ENCODE measurements at places on chromosomes 12 and 14.

GRCh38 chr14:38124506-38124905 lies 83.2 kb upstream of the SSTR1 start:
- no peak for DNase-seq
- H3K27ac ChIP-seq: no peak overlapping the region
- H3K36me3 ChIP-seq: no peaks in the 10 kb centered on the region
- no peak overlapping the region for H3K4me3 ChIP-seq

GRCh38 chr12:90910958-90911357 lies 44.0 kb downstream of the CCER1 start:
- DNase-seq: no peak
- no peaks in the 10 kb centered on the region for H3K36me3 ChIP-seq
- H3K4me1 ChIP-seq: no peaks in the 10 kb centered on the region
- H3K27me3 ChIP-seq: no peaks in the 10 kb centered on the region

- peaks cover 8% of the 10 kb centered on the region for H3K36me3 ChIP-seq
- H3K4me3 ChIP-seq: peak within 1 kb of the TSS; percentile 61
- H3K4me1 ChIP-seq: peaks cover 69% of the 10 kb centered on the region
- H3K27me3 ChIP-seq: no peaks in the 10 kb centered on the region
- DNase-seq: peak; percentile 85
Observed at GRCh38 chr12:57088354-57089270, at the start of gene NAB2. Gene NAB2, plus strand, starts transcription at chr12:57089114. Its CDS starts 158 bp downstream, at chr12:57089272.

DNA sequence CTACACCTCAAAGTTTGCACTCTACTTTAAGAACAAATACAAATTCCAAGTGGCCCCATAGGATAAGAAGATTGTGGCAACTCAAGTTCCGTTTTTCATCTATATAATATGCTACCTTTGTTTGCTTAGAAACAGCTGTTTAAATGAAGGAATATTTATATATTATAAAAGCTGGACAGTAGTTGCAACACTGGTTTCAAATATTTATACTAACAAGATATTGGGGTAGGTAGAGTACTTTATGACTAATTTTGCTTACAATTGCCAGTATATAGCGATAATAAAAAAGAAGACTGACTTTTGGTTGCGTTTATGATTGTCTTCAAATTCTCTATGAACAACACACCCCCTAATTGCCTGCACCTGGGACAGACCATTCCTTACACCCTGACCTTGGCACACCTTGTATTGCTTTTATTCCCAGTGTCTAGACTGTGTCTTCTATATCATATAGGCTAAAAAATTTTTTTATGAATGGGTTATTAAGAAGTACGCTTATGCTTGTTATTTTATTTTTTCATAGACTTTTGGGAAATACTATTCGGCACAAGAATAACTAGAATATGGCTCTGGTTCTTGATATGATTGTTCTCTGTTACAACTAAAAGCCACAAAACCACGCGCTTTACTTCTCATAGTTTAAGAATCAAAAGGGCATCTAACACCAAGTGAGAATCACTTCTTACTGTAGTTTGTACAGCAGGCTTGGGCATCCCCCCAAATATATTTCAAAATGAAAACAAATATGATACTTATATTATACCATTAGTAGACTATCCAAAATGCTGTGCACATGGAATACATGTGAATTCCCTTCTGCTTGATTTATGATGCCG lies 455.4 kb upstream of the DCN start:
- H3K36me3 ChIP-seq: no peaks in the 10 kb centered on the region
- no peak overlapping the region for H3K4me3 ChIP-seq
- no peaks in the 10 kb centered on the region for H3K4me1 ChIP-seq
- no peak overlapping the region for H3K27ac ChIP-seq
- H3K27me3 ChIP-seq: no peaks in the 10 kb centered on the region

- H3K27ac ChIP-seq: no peak overlapping the region
- H3K4me3 ChIP-seq: no peak overlapping the region
- no peaks in the 10 kb centered on the region for H3K27me3 ChIP-seq
- peaks cover 13% of the 10 kb centered on the region for H3K4me1 ChIP-seq
- DNase-seq: no peak
Observed at GRCh38 chr12:107025671-107026070, 38.7 kb upstream of the MTERF2 start.

DNA sequence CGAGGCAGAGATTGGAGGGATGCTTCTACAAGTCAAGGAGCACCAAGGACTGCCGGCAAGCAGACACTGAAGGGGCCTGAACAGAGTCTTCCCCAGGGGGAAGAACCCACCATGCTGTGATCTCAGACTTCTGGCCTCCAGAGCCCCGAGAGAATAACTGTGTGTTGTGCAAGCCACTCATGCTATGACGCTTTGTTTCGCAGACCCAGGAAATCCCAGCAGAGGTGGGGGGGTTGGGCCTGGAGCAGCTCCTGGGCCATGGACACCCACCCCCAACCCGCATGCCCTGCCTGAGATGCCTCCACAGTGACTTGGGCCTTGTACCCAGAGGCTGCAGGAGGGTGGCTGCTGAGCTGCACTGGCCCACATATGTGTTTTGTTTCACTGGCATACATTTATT lies 31.2 kb downstream of the ARL6IP4 start:
- 0 out of 2 replicates have a peak, but pooled peaks cover 3% of the 10 kb centered on the region for H3K36me3 ChIP-seq
- no peaks in the 10 kb centered on the region for H3K27me3 ChIP-seq
- no peak overlapping the region for H3K4me3 ChIP-seq
- DNase-seq: no peak
- H3K4me1 ChIP-seq: no peaks in the 10 kb centered on the region

DNA sequence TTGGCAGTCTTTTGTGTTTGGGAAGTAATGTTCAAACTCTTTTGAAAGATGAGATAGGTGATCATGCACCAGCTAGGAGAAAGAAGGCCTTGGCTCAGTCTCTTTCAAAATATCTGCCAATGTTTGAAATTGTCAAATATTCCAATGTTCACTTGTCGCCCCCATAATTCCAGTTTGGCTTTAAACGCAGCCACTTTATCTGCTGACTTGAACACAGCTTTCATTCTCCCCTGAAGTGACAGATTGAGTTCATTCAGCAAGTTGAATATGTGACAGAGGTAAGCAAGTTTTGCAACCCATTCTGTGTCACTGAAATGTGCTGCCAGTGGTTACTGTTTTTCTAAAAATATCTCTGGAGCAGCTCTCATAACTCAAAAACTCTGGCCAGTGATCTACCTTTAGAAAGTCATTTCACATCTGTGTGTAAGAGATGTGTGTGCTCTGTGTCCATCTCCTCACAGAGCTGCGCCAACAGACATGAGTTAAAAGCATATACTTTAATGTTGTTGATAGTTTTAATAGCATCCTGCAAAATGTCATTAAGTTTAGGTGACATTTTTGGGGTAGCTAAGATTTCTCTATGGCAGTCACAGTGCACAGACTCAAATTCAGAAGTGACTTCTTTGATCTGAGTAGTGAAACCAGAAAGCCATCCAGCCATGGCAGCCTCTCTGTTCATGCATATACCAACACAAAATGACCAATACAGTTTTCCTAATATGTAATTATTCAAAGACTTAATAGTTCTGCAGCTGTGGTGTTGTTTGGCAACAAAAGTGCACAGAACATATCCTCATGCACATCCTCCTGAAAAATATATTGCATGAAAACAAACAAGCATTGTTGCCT lies 614.3 kb upstream of the MIS18BP1 start:
- H3K4me3 ChIP-seq: no peak overlapping the region
- H3K27me3 ChIP-seq: no peaks in the 10 kb centered on the region
- H3K27ac ChIP-seq: no peak overlapping the region
- no peaks in the 10 kb centered on the region for H3K4me1 ChIP-seq

DNA sequence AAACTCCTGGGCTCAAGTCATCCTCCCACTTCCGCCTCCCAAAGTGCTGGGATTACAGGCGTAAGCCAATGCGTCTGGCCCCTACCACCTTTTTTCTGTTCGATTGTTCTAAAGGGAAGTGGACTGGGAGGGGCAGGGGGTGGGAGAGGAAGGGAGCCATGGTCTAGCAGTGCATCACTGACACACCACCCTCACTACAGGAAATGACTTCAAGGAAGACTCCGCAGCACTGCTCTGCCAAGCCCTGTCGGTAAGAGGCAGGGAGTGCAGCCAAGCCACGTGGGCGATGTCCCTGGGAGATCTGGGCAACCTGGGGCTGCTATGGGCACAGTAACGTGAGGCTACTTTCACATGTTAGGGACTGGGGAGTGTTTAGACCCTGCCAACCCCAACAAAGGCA lies 18.0 kb downstream of the LRRC74A start:
- no peaks in the 10 kb centered on the region for H3K36me3 ChIP-seq
- H3K4me1 ChIP-seq: peaks cover 18% of the 10 kb centered on the region
- peak; percentile 47 for DNase-seq
- no peak overlapping the region for H3K4me3 ChIP-seq

DNA sequence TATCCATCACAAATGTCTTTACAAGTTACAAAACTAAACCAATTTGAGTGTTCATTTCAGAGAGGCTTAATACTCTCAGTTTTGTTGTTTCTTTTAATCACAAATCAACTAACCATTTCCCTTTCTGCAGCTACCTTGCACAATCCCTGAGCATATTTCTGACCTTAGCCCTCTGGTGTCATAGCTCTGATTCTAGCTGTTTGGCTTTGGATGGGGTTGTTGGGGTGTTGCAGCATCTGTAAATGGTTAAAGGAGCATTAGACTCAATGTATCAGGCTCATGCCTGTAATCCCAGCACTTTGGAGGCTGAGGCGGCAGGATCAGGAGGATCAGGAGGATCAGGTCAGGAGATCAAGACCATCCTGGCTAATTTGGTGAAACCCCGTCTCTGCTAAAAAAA lies 461.4 kb downstream of the NRXN3 start:
- no peaks in the 10 kb centered on the region for H3K4me1 ChIP-seq
- no peak overlapping the region for H3K27ac ChIP-seq
- no peaks in the 10 kb centered on the region for H3K36me3 ChIP-seq
- no peak overlapping the region for H3K4me3 ChIP-seq
- DNase-seq: no peak

- H3K27me3 ChIP-seq: peaks cover 8% of the 10 kb centered on the region
- H3K4me3 ChIP-seq: no peak overlapping the region
- no peak overlapping the region for H3K27ac ChIP-seq
- H3K36me3 ChIP-seq: no peaks in the 10 kb centered on the region
- H3K4me1 ChIP-seq: no peaks in the 10 kb centered on the region
Observed at GRCh38 chr12:111006621-111007020, 86.2 kb upstream of the MYL2 start.

- H3K4me3 ChIP-seq: no peak overlapping the region
- no peaks in the 10 kb centered on the region for H3K27me3 ChIP-seq
- H3K27ac ChIP-seq: no peak overlapping the region
- H3K36me3 ChIP-seq: no peaks in the 10 kb centered on the region
Observed at GRCh38 chr12:52305921-52306705, 14.8 kb upstream of the KRT81 start.

DNA sequence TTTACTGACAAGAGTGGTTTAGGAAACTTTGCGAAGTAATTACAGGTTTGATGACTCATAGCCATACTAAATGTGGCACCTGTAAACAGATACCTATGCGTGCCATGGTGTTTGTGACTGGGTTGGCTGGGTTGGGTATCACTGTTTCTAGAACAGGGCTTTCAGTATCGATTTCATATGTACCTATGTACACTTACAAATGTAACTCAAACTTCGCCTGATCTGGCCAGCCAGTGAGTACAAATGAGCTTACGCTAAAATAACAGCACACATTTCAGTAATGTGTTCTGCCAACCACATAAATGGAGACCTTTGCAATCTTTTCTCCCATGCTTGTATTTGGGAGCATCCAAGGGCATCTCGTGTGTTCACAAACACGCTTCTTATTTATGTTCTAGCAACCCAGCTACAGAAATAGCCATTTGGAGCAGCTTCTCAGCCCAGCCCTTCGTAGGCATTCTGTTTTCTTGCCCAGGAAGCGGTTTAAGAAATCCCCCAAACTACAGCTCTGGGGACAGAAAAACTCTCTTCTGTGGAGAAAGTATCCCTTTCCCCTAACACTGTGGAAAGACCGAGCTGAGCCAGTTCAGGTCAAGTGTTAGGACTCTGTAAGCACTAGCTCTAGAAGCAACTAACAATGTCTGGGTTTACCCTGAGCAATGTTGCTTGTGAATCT lies 42.3 kb upstream of the MDM1 start:
- no peak overlapping the region for H3K4me3 ChIP-seq
- H3K4me1 ChIP-seq: peaks cover 6% of the 10 kb centered on the region
- H3K27ac ChIP-seq: no peak overlapping the region
- H3K36me3 ChIP-seq: no peaks in the 10 kb centered on the region

GRCh38 chr12:106289196-106289681 lies 13.3 kb upstream of the TCP11L2 start:
- H3K27me3 ChIP-seq: no peaks in the 10 kb centered on the region
- H3K4me1 ChIP-seq: peaks cover 7% of the 10 kb centered on the region
- H3K4me3 ChIP-seq: no peak overlapping the region
- H3K36me3 ChIP-seq: no peaks in the 10 kb centered on the region
- no peak overlapping the region for H3K27ac ChIP-seq
- DNase-seq: no peak

DNA sequence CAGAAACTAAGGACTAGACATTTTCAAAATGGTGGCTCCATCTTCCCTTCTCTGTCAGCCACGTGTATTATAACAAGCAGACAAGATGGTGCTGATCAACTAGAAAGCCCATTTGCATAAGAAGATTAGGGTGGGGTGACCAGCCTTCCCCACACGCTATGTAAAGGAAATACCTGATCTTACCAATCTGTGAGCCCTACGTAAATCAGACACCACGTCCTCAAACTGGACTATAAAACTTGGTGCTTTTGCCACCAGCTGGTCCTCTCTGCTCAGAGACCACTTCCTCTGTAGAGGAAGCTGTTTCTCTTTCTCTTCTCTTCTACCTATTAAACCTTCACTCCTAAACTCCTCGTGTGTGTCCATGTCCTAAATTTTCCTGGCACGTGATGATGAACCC lies 101.1 kb upstream of the PLEKHG7 start:
- DNase-seq: no peak
- H3K27me3 ChIP-seq: no peaks in the 10 kb centered on the region
- H3K4me1 ChIP-seq: no peaks in the 10 kb centered on the region
- no peak overlapping the region for H3K4me3 ChIP-seq

DNA sequence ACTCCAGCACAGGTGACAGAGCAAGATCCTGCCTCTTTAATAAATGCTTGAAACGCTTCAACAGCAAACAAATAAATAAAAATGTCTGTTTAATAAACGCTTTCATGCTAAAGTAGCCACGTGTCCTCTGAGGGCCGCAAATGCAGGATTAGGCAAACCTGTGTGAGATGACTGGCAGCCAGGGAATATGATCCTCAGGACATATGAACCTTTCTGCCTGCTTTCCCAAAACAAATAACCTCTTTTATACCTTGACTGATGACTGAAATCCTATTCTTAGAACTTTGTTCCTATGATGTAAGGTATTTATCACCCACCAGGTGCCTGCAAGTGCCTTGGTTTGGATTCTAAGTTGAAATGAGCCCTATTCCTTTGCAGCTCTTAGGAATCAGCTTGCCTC lies 14.5 kb upstream of the FLVCR2 start:
- no peak overlapping the region for H3K4me3 ChIP-seq
- H3K27me3 ChIP-seq: no peaks in the 10 kb centered on the region
- H3K36me3 ChIP-seq: no peaks in the 10 kb centered on the region

DNA sequence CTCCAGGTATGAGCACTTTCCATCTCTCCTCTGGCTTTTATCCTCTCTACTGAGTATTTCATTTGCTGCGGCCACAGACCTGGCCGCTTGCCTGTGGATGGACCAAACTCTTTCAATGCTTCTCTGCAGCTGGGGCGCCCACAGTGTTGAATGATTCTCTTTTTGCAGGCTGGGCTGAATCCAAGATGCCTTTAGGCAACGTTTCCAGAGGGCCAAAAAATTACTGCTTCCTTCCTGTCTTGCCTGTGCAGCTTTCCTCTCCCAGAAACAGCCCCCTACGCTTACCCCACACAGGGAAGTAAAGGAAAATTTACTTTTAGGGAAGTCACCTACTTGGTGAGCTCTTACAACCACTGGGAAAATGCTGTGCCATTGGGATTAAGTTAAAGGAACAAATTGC lies 55.6 kb upstream of the JDP2 start:
- DNase-seq: no peak
- H3K27me3 ChIP-seq: peaks cover 14% of the 10 kb centered on the region
- H3K27ac ChIP-seq: no peak overlapping the region
- no peak overlapping the region for H3K4me3 ChIP-seq
- H3K36me3 ChIP-seq: no peaks in the 10 kb centered on the region
- H3K4me1 ChIP-seq: no peaks in the 10 kb centered on the region
